ENCODE measurements at places on chromosomes 6 and 20. TPM values are rescaled to one million over a fixed set of nuclear protein-coding genes. Genes with fewer than 3 reads are reported as not detected.

Gene SMLR1
- not detected for polyA plus RNA-seq

Gene SLC2A10
- polyA plus RNA-seq = 4.6 TPM

Gene BPIFB4
- not detected for polyA plus RNA-seq

Gene ACSS1
- 29.3 TPM for polyA plus RNA-seq

Gene RAET1L
- polyA plus RNA-seq = not detected

Gene IL17F
- not detected for polyA plus RNA-seq

Gene TUBB2B
- polyA plus RNA-seq = 4.7 TPM

Gene RNF39
- not detected for polyA plus RNA-seq

Gene GMPR
- 123 TPM for polyA plus RNA-seq

Gene HCK
- 2.2 TPM for polyA plus RNA-seq

Gene PTK7
- 4.1 TPM for polyA plus RNA-seq

Gene TMEM151B
- 0.88 TPM for polyA plus RNA-seq

Gene RSPH9
- polyA plus RNA-seq = 0.29 TPM

Gene LEMD2
- polyA plus RNA-seq = 33.2 TPM

Gene GABRR1
- not detected for polyA plus RNA-seq

Gene TNFAIP3
- 6.0 TPM for polyA plus RNA-seq

Gene YTHDF1
- polyA plus RNA-seq = 15.3 TPM

Gene HEY2
- polyA plus RNA-seq = 3.1 TPM

Gene ABHD16B
- 0.54 TPM for polyA plus RNA-seq

Gene RNF217
- polyA plus RNA-seq = 4.4 TPM

Gene MMP24
- 0.27 TPM for polyA plus RNA-seq

Gene GPR6
- polyA plus RNA-seq = not detected

Gene PROKR2
- polyA plus RNA-seq = not detected

Gene TREML2
- polyA plus RNA-seq = 0.02 TPM

Gene MAS1
- 0.02 TPM for polyA plus RNA-seq

Gene AVP
- polyA plus RNA-seq = not detected

Gene B3GAT2
- polyA plus RNA-seq = 0.07 TPM

Gene TRMT6
- polyA plus RNA-seq = 7.6 TPM

Gene SYCP2
- 1.7 TPM for polyA plus RNA-seq

Measured in right cardiac atrium (tissue), 5 donors.